ENCODE measurements at places on chromosomes 4 and X. TPM values are rescaled to one million over a fixed set of nuclear protein-coding genes. Genes with fewer than 3 reads are reported as not detected.

DNA sequence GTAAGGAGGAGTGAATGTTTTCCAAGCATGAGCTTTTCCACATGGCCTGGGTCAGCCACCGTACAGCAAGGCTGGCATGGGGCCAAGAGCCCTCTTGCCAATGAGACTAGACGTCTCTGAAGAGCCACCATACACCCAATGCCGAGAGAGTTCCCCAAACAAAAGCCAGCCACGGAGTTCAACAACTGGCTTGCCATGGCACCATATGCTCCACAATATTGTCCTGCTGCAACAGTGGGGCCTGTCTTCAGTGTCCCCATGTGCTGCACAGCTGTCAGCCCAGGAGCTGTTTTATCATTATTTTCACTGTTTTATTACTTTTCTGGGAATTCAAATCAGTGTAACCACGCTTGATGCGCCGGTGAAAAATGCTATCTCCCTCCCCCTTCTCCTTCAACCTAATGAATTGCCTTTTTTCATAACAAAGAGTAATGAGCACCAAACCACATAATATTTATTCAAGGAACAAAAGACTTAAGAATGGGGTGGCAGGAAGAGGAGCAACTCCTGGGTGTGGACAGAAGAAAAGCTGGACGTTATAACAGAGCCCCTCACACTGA is 18.4 kb downstream of the MAML3 start:
- DNase-seq = no peak

DNA sequence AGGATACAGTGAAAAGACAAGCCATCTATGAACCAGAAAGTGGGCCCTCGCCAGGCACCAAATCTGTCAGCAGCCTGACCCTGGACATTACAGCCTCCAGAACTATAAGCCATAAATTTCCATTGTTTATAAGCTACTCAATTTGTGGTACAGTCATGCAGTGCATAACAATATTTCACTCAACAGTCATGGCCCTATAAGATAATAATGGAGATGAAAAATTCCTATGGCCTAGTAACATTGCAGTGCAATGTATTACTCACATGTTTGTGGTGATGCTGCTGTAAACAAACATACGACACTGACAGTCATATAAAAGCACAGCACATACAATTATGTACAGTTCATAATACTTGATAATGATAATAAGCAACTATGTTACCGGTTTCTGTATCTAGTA is 17.1 kb upstream of the TLR1 start:
- DNase-seq = no peak

- no peak for DNase-seq
Observed at GRCh38 chr4:14835288-14835687, 167.0 kb upstream of the CPEB2 start.

DNA sequence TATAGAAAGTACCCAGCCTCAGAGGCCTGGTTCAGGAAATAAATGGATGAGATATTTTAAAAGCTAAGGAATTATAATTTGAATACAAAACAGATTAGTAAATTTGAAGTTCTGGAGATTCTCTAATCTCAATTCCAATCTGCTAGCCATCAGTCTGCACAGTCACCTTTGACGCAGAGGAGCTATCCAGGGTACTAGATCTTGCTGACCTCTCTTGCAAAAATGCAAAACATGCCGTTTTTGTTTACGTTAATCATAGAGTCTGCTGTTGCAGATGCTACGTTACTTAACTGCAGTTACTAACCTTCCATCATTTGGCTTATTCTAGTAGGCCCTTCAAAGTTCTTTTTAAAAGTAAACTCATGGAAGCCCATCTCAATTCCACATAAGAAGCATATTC is 10.4 kb downstream of the CCSER1 start:
- DNase-seq = no peak

POU3F4 gene
- not detected for total RNA-seq
